Activated T-cell treated with anti-CD3 and anti-CD28 coated beads, Interleukin-2, amount 50 U/mL, for 4 hours (primary cell): ENCODE measurements at places on chromosomes 6 and 20.

DNA sequence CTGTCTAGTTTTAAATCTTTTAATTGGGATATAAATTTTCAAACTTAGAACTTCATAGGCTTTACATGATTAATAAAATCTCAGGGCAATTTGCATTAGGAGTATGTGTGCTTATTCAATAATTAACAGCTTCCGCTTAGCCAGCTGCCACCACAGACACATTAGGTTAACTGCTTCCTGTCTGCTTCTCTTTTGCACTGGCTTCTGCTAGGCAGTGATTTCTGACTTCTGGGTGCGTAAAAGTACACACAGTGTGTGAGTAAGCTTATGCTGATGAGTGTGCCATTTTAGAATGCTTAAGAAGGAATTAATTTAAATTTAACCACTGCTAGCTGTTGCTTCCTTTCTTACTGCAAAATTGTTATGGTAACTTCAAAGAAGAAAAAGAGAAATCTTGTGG is 73.9 kb downstream of the F13A1 start:
- DNase-seq, result no peak

DNA sequence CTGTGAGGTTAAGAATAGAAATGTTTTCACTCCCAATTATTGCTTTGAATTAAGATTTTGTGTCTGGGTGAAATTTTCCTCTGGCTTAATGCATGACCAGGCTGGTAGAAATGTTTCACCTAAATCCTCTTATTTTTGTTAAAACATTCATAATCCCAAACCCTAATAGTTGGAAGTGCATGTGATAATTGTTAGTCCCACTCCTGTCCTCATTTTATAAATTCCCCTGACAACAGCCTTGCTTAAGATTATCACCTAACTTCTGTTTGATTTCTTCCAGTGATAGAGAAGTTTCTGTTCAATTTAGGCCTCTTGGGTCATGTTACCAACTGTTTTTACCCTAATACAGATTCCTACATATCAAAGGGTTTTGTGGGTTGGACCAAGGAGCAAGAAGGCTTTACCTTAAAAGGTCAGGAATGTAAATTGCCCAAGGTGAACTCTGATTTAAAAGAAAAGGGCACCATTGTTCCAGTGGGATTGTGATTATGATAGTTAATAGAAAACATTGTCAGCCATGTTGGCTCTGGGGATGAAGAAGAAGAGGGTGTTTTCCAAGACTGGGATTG is 158.7 kb upstream of the CENPW start:
- no peak for DNase-seq

GRCh38 chr6:2258112-2258511 is 12.7 kb upstream of the GMDS start:
- no peak for DNase-seq

GRCh38 chr6:154139892-154140291 is 100.9 kb downstream of the OPRM1 start:
- DNase-seq, result no peak

DNA sequence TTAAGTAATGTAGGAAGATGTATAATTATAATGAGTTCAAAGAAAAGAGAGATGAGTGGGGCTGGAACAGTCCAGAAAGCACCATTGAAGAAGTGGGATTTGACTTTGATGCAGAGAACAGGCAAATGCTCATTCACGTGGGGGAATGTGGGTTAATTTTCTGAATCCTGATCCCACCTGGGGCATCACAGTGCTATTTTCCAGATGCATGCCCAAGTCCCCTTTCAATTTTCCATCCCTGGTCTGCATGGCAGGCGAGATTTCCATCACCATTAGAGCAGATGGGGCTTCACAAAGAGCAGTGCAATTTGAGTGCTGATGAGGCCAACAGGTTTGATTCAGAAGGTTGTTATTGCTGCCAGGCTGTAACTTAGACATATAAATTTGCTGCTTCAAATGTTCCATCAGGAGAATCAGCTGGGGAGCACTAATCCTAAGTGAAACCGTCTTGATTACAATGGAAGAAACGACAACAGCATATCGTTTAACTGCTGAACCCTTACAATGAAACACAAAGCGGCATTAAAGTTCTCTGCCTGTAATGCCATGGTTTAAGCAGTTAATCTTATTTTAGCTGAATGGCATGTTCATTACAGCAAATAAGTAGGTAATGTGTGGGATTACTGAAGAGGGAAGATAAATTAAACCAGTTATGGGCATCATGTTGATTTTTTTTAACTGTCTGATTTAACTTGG is 45.2 kb downstream of the OSTM1 start:
- DNase-seq, result no peak

DNA sequence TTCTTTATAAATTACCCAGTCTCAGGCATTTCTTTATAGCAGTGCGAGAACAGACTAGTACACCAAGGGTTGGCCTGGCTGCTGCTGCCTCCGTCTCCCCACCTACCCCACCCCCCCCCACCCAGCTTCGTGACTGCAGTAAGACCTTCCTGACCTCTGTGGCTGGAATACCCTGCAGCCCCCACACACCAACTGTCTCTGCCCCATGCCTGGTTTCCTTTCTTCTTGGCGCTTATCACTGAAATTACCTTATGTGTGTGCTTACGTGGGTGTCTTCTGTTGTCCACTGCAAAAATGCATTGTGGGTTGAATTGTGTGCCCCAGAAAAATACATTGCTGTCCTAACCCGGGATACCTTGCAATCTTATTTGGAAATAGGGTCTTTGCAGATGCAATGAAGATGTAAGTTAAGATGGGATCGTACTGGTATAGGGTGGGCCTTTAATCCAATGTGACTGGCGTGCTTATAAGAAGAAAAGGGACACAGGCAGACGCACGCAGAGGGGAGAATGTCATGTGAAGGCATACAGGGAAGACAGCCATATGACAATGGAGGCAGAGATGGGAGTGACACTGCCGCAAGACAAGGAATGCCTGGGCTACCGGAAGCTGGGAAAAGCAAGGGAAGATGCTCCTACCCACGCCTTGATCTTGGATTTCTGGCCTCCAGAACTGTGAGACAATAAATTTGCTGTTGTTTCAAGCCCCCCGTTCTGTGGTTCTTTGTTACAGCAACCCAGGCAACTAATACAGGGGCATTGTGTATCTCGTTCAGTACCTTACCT is 15.4 kb downstream of the SYNJ2 start:
- no peak for DNase-seq

- no peak for DNase-seq
Observed at GRCh38 chr6:14921878-14922671, 323.8 kb upstream of the JARID2 start.

GRCh38 chr6:140427842-140428241 is 1053.4 kb upstream of the CITED2 start:
- no peak for DNase-seq

DNA sequence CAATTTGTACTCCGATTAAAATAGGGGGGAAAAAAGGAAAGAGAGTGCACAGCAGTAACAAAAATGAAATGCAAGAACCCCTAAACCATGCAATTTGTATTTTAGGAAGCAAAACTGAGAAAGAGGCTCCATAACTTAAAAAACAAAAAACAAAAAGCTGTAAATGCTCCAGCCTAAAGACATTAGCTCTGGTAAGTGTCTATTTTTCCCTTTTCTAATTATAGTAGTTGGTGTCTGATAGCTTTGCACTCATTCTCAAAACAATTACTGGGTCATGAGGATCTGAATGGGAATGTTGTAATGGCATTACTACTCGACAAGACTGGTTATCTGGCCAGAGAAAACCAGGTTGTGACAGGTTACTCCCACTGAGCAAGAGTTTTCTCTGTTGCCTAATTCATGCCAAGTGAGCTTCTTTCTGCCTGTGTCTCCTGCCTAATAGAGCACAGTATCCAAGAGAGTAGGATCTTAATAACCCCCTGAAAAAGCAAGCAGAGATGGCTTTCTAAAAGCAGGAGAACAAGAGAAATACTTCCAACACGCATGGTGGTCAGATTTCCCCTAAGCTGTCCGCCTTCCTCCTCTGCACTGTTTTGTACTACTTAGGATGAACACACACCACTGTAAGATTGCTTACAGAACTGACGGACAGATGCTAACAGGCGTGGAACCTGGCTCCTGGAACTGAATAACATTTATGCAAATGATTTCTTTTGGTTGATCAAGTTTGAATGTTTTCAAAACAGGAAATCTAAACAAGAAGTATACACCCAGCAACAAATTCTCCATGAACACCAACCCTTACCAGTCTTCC is 86.4 kb downstream of the FKBP5 start:
- no peak for DNase-seq

DNA sequence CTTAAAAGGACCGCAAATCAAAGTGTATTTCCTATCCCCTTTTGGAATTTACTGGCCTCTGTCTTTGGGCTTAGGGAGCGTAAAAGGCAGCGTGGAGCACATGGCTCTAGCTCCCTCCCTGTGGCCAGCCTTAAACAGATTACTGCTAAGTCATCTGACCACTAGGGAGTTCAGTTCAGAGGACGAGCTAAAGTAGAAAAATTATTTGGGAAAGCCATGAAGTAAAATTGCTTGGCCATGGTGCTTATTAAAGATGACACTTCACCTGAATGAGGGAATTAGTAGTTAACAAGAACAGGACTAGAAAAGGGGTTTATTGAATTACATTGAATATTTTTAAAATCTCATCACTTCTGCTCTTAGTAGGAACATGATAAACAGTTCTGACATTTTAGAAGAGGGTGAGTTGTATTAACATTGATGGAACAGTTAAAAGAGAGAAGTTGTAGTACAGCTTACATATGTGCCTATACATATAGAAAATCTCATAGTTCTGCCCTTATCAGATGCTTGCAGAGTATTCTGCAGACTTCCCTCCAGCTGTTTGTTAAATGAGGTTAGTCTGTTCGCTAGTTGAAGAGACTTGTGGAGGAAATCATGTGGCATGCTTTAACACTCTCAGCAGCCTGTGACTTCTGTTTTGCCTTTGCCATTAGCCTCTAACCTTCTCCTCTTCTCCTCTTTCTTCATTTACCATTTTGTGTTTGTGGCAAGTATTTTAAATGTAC is 31.2 kb upstream of the MAPK13 start:
- DNase-seq, result no peak

GRCh38 chr6:5674721-5675120 is 332.0 kb downstream of the NRN1 start:
- no peak for DNase-seq

- no peak for DNase-seq
Observed at GRCh38 chr6:152089992-152090391, 282.5 kb downstream of the ESR1 start.

GRCh38 chr6:153564803-153565202 is 433.7 kb upstream of the RGS17 start:
- DNase-seq, result no peak

GRCh38 chr20:2822073-2822472 is 5.9 kb downstream of the TMEM239 start:
- no peak for DNase-seq

DNA sequence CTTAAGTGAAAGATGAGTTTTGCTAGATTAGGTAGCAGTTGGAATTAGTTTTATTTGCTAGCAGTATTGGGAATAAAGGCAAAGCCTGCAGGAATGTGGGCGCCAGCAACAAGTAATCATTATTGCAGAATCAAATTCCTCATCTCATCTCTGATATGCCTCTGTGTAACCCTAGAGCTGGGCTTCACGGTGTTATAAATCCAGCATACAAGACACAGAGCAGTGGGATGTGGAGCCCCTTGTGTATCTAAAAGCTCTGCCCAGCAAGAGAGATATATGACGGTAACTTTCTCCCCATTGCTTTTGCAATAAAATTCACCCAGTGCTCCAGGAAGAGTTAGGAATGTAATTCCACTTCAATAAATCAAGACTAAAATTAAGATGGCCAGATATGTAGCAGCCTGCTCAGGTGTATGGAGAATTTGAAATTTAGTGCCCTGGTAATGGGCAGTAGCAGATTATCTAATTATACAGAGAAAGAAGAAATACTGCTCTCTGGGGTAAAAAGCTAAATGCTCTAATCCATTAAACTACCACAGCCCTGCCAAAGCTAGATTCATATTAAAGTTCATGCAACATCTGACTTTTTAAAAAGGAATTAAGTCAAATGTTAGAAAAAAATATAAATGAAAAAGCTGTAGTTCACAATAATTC is 5.6 kb upstream of the BLOC1S5 start:
- DNase-seq, result no peak

DNA sequence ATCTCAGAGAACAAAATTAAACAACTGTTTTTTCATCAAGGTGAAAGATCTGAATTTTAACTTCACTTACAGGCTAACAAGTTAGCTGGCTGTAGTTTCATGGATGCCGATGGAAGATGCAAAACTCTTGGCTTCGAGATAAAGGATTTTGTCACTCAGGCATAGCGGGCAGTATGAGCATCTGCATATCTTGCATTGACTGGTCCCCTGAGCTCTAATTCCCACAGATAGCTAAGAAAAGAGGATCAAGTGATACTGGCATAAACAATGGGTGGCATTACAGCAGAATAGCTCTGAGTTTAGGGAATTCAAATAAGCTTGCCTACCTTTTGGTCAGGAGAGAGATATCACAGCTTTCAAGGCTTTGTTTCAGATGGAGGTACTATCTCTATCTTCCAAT is 1.8 kb upstream of the CLVS2 start:
- DNase-seq, result no peak

DNA sequence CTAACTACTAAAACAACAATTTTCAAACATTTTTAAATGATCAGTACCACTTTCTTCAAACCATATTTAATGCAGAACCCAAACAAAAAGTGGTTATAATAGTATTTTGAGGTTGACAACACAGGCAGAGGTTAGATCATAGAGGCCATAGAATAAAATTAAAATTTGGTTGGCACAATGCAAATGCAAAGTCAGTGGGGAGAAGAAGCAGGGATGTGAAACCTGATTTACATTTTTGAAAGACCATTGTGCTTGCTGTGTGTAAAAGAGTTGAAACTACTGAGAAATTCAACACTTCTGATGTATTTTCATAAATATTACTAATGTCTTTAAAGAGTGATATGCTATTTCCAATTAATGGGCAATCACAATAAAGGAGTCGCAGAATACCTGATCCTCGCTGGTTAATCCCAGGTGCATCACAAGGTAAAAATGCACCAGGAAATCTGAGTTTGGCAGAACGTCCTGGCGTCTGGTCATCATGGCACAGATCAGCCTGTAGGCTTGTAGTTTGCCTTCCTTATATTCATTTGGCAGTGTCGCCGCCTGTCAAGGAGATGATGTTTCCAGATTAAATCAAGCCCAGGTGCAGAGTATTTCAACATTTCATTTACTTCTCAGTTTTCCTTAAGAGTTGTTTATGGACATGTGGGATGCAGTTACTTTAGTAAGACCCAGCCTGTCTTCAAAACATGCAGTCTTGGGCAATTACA is 141.2 kb downstream of the RALGAPA2 start:
- no peak for DNase-seq

GRCh38 chr6:157272372-157272771 is 50.9 kb downstream of the TMEM242 start:
- DNase-seq, result no peak

GRCh38 chr20:32737371-32738223 is 5.7 kb downstream of the COMMD7 start:
- peak; percentile 25 for DNase-seq

GRCh38 chr6:40695114-40695513 is 108.0 kb upstream of the LRFN2 start:
- DNase-seq, result no peak

GRCh38 chr6:1027109-1027794 is 284.6 kb upstream of the FOXQ1 start:
- DNase-seq, result no peak

GRCh38 chr6:115783402-115784061 is 277.2 kb downstream of the FRK start:
- no peak for DNase-seq

- no peak for DNase-seq
Observed at GRCh38 chr6:157531986-157532365, 151.0 kb downstream of the ZDHHC14 start.
